ENCODE measurements at places on chromosomes 11 and 22.

- ATAC-seq, result no peak
- no peak overlapping the region for H3K27ac ChIP-seq
- H3K4me1 ChIP-seq, result peaks cover 5% of the 10 kb centered on the region
- no peak overlapping the region for H3K4me3 ChIP-seq
Observed at GRCh38 chr11:47051217-47051616, 114.7 kb downstream of the CSTPP1 start.

DNA sequence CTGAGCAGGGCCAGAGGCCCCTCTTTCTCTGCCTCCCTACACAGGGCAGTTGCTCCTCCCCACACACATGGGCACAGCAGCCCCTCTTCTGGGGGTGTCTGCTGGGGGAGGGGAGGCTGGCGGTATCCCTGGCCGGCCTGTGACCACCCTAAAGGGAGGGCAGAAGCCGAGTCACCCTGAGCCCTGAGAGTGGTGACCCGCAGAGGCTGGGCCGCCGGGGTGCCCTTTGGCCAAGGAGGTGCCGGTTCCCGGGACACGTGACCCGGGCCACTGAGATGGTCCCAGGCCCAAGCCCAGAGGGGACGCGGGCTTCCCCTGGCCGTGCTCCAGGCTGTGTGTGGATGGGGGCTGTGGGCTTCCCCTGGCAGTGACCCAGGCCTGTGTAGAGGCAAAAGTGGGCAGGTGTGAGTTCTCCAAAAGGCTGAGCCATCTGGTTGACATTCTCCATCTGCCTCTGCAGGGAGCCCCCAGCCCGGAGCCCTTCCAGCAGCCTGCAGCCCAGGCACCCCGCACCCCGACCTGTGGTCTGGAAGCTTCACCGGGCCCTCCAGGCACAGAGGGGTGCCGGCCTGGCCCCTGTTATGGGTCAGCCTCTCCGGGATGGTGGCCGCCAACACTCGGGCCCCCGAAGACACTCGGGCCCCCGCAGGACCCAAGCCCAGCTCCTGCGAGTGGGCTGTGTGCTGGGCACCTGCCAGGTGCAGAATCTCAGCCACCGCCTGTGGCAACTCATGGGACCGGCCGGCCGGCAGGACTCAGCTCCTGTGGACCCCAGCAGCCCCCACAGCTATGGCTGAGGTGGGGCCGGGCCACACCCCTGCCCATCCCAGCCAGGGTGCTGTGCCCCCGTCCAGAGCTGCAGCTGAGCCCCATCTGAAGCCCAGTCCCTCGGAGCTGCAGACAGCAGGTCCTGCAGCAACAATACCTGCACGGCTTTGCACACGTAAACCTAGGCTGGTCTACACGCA is 1.0 kb downstream of the ADM2 start:
- H3K27ac ChIP-seq, result no peak overlapping the region
- H3K27me3 ChIP-seq, result peaks cover 88% of the 10 kb centered on the region
- H3K36me3 ChIP-seq, result no peaks in the 10 kb centered on the region
- H3K4me1 ChIP-seq, result no peaks in the 10 kb centered on the region

GRCh38 chr11:33940538-33940815 is 48.6 kb upstream of the LMO2 start:
- H3K27ac ChIP-seq, result no peak overlapping the region
- H3K4me1 ChIP-seq, result peaks cover 42% of the 10 kb centered on the region

- peak overlapping the region; percentile 93 for H3K27ac ChIP-seq
- H3K27me3 ChIP-seq, result no peaks in the 10 kb centered on the region
- peak overlapping the region; percentile 81 for H3K4me3 ChIP-seq
- ATAC-seq, result no peak
- peaks cover 12% of the 10 kb centered on the region for H3K4me1 ChIP-seq
Observed at GRCh38 chr11:93198215-93198845, 539 bp upstream of the SLC36A4 start.

DNA sequence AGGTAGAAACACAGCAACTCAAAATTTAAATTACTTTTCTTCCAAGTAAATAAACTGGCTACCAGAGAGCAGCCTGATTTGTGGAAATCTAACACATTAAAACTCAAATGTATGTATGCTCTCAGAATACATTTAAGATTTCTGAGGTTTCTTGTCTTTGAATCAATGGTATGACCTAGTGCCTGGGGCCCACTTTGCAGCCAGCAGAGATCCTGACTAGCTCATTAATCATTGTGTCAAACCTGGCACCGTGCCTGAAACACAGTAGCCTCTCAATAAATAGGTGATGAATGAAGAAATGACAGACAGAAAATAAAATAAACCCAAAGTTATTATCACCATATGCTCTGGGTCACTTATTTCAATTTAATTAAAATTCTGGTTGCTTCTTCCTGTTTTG is 176.2 kb upstream of the FAT3 start:
- H3K27ac ChIP-seq, result no peak overlapping the region
- H3K36me3 ChIP-seq, result no peaks in the 10 kb centered on the region
- H3K27me3 ChIP-seq, result no peaks in the 10 kb centered on the region
- H3K4me1 ChIP-seq, result no peaks in the 10 kb centered on the region
- no peak for ATAC-seq

- peaks cover 6% of the 10 kb centered on the region for H3K36me3 ChIP-seq
- peak overlapping the region; percentile 81 for H3K27ac ChIP-seq
- no peaks in the 10 kb centered on the region for H3K27me3 ChIP-seq
- ATAC-seq, result peak; percentile 70
- peaks cover 29% of the 10 kb centered on the region for H3K4me1 ChIP-seq
- H3K4me3 ChIP-seq, result no peak overlapping the region
Observed at GRCh38 chr11:12269104-12269441, 108.3 kb upstream of the PARVA start.

- peak overlapping the region; percentile 79 for H3K4me3 ChIP-seq
- no peaks in the 10 kb centered on the region for H3K36me3 ChIP-seq
- no peak for ATAC-seq
- peak overlapping the region; percentile 65 for H3K27ac ChIP-seq
- no peaks in the 10 kb centered on the region for H3K27me3 ChIP-seq
Observed at GRCh38 chr22:29074276-29074772, 1.5 kb downstream of the KREMEN1 start.

DNA sequence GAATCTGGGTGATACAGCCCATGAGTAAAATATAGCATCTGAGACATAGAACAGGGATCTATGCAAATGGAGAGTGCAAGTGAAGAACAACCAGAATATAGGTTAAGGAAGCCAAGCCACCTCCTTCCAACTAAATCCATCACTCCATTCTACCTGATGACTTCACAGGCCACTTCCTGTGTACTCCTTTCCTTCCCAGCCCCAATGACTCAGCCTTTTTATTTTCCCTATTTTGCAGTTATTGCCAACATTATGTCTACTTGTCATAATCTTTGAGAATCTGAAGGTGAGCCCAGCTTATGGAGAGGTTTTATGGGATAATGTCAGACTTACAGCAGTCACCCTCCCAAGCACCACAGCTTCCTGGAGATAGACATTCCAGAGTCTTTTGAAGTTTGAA is 1.4 kb upstream of the OR52M1 start:
- H3K4me1 ChIP-seq, result no peaks in the 10 kb centered on the region
- H3K4me3 ChIP-seq, result no peak overlapping the region
- ATAC-seq, result no peak
- H3K27me3 ChIP-seq, result no peaks in the 10 kb centered on the region
- H3K36me3 ChIP-seq, result no peaks in the 10 kb centered on the region

- H3K36me3 ChIP-seq, result no peaks in the 10 kb centered on the region
- no peak for ATAC-seq
- H3K4me3 ChIP-seq, result peak overlapping the region; percentile 80
- H3K27ac ChIP-seq, result peak overlapping the region; percentile 84
Observed at GRCh38 chr11:64250415-64251015, 815 bp upstream of the PLCB3 start.
